ENCODE measurements at places on chromosomes 3 and 15.
A peak's percentile ranks its signal among the peaks of the same experiment; 100 is the strongest.

GRCh38 chr3:68764554-68764953 lies 167.8 kb downstream of the TAFA4 start:
- DNase-seq: no peak

GRCh38 chr3:158261371-158261991 lies 151.6 kb downstream of the RSRC1 start:
- no peak for DNase-seq

GRCh38 chr3:129937717-129938116 lies 36.8 kb upstream of the TRH start:
- no peak for DNase-seq

DNA sequence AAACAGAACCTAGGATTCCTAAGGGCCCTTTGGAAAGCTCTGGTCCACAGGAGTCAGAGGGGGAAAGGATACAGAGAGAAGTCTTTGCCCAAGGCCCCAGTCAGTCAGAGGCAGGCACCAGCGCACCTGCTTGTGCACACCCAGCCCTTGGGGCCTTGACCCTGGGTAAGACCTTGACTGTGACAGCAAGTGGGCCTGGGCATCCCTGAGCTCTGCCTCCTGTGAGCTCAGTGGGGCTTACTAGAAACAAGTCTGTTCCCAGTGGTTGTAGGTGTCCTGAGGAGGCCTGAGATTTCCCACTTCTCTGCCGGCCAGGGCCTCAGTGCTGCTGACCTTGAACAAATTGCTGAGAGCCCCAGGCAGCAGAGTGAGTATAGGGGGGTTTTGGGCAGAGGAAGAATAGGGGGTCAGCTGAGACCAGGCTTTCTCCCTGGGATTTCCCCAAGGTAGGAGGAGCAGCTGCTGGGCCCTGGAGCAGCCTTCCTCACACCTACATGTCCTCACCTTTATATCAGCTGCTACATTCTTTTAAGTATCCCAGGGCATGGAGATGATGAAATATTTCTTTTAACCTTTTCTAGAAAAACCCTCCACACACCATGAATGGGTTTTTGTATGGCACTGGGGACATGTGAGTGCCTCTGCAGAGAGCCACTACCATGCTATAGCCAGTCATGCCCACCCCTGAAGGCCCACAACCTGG lies 9.7 kb upstream of the DAG1 start:
- no peak for DNase-seq

DNA sequence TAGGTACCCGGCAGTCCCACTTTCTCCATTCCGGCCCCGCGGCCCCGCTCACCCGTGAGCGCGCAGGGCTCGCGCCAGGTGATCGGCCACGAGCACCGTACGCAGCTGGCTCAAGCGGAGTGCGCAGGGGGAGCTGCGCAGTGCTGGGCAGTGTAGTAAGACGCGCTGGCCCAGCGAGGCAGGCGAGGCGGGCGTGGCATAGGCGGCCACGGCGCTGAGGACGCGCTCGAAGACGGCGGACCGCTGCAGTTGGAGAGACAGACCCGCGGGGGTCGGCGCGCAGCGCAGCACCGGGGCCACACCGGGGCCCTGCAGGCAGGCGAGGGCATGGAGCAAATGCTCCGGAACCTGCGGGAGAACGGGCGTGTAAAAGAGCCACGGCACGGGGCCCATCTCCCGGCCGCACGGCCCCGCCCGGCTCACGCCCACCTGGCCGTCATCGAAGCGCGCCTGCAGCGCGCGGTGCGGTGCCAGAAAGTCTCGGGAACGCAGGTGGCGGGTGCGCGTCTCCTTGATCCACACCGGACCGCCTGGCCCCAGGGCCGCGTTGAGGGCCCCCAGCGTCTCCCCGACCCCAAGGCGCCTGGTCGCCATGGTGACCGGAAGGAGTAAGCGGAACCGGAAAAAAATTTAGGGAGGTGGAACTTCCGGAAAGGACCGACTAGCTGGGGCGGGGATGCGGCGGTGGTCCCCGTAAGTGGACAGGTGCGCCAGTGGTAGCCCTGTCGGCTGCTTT lies at the start of gene DALRD3:
Gene DALRD3, minus strand, starts transcription at position 610 of the 736 bp plus-strand sequence. Its CDS starts 16 bp downstream, at position 594.
- peak; percentile 42 for DNase-seq

GRCh38 chr3:54954022-54954421 lies 26.2 kb upstream of the LRTM1 start:
- no peak for DNase-seq

GRCh38 chr3:174540116-174540908 lies 318.8 kb upstream of the NAALADL2 start:
- no peak for DNase-seq

DNA sequence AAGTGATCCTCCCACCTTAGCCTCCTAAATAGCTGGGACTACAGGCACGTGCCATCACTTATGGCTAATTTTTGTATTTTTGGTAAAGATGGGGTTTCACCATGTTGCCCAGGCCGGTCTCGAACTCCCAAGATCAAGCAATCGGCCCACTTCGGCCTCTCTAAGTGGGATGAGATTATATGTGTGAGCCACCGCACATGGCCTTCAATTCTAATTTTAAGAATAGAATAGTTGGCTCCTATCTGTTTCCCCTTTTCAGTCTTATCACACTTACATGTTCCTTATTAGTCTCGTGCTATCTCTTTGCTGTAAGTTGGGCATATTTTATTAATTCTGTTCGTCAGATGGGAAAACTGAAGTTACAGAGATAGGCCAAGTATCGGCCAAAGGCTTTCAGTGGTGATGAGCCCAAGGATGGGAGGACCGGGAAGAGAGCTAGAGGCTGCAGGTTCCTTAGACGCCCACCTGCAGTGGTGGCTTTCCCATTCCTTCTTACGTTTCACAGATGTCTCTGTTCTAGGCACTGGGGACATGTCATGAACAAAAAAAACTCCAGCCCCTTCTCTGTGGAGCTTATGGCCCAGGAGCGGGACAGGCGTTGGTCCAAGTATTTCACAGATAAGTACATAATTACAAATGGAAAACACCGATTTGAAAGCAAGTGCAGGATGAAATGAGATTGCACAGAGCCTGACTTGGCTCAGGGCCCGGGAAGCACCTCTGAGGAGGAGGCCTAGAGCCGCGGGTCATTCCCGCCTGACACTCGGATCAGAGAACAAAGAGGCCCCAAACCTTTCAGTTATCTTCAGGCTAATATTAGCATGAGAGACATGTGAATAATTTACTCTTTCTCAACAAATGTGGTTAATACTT lies 91.1 kb upstream of the KLF13 start:
- DNase-seq: no peak
